LHCN-M2 (cell line): ENCODE measurements at places on chromosomes 11 and 22. TPM values are rescaled to one million over a fixed set of nuclear protein-coding genes. Genes with fewer than 3 reads are reported as not detected.

- no peak for DNase-seq
Measured at GRCh38 chr11:131964698-131965483, 594.5 kb downstream of the NTM start.

GRCh38 chr11:86901599-86901998, 53.6 kb downstream of the FZD4 start:
- DNase-seq = no peak

The SCARF2 gene
- 13.3 and 18.0 TPM in 2 replicates for total RNA-seq

The OR52I1 gene
- not detected in 2 replicates for total RNA-seq

The BBOX1 gene
- total RNA-seq = not detected in 2 replicates
